ENCODE measurements at places on chromosomes 7 and 10.

DNA sequence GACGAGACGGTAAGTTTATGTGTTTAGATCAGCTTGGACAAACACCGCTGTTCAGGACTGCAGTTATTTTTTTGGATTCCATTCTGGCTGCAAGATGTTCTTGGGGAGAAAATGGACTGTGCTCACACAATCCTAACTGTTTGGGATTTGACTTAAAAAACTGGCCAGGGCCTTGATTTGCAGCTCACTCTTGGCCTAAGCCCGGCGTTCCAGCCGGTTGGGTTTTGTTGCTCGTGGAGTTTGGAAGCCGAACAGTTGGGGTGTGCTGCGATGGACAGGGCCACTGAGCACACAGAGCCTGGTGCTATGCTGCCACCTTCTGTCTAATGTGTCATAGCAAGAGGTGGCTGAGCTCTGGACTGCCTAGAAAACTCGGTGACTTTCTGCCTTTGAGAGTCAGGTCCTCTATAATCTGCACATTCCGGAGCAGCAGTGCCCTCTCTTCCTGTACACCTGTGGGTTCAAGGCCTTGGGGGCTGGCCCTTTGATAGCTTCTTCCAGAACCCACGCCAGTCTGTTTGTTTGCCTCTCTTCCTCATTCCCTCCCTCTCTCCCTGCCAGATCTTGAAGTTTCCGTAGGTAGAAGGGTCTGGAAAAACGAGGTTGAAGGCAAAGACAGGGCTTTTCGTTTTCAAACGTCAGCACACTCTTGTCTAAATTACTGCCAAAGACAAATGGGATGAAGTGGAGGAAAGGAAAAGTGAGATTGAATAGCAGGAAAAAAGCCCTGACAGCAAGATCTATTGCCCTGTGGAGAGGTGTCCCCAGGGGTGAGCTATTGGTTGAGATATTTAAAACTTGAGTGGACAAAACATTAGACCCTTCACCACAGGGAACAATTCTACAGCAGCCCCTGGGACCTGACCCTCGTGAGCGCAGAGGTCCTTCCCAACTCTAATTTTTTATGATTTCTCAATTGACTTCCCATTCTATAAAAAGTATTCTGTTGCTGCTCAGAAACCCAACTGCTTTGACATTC, 167.5 kb upstream of the HABP2 start:
- peak; percentile 85 for DNase-seq

DNA sequence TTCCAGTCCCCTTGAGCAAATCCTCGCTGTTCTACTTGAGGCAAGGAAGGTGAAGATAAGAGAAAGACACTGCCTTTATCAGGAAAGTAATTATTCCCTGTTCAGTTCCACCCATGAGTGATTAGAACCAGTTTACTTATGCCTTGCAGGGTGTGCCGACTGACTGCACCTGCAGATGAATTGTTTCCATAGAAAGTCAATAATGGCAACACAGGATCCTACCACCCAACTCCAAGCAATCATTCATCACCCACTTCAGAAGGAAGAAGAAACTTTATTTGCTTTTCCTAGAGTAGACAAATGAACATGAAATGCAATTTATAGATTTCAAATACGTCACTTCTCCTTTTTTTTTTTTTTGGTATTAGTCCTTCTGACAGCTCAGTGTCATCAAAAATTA, 383.9 kb downstream of the SORCS1 start:
- no peak for DNase-seq

- no peak for DNase-seq
These were observed 33.5 kb downstream of the CUL2 start for GRCh38 chr10:35056686-35057085.

DNA sequence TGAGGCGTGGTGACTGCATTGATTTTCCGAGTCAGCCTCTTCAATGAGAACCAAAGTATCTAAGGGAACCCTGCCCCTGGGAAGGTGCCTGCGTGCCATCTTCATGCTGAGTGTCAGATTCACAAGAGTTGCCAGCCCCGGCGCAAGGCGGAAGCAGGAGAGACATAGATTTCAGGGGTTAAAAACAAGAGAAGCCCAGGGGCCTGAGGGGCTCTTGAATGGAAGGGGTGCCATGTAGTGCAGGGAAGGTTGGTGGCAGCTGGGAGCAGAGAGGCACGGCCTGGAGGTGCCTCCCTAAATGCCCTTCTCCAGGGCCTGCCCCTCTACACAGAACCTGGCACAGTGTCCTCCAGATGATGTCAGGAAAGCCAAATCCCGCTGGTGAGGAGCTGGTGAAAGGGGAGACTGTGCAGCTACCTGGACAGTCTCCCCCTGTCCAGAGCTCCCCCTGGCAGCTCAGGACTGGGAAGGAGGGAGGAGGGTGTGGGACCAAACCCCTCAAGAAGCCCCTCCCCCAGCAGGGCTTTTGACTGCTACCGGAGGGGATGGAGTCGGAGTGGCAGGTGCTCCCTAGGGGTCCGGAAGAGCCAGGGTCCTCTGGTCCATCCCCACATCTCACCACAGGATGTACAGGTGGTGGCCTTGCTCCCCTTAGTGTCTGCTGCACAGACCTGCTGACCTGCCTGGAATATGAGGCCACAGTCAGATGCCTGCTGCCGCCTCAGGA, 137.9 kb downstream of the TCERG1L start:
- DNase-seq, result no peak

DNA sequence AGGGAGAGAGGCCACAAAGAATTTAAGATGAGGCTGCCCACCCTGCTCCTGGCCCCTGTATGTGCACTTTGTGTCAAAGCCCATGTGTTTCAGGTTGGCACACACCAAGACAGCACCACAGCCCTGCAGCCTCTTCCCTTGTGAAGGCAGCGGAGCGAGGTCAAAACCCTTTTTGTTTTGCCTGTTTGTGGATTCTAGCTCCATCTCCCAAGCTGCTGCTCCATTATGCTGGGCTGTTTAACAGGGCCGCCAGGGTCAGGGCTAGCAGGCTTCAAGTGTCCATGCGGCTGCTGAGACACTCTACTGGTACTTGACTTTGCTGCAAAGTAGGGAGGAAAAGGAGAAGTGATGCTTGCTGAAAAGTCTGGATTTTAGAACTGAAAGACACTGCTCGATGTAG, 142.3 kb upstream of the EFCAB10 start:
- DNase-seq, result no peak

DNA sequence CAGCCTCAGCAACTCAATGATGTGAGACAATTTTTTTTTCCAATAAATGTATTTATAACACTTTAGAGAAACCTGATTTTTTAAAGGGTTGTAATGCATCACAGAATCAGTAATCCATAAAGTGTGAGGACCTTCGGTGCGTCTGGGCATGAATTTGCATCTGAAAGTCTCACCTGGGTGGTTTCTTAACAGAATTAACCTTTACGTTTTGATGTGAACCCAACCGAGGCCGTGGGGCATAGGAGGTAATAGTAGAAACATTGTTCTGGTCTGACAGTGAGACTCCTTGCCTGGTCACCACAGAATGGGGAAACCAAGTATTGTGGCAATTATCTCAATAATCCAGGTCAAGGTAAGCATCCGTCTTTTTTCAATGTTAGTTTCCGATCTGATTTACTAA, 114.6 kb downstream of the PRKCQ start:
- no peak for DNase-seq

DNA sequence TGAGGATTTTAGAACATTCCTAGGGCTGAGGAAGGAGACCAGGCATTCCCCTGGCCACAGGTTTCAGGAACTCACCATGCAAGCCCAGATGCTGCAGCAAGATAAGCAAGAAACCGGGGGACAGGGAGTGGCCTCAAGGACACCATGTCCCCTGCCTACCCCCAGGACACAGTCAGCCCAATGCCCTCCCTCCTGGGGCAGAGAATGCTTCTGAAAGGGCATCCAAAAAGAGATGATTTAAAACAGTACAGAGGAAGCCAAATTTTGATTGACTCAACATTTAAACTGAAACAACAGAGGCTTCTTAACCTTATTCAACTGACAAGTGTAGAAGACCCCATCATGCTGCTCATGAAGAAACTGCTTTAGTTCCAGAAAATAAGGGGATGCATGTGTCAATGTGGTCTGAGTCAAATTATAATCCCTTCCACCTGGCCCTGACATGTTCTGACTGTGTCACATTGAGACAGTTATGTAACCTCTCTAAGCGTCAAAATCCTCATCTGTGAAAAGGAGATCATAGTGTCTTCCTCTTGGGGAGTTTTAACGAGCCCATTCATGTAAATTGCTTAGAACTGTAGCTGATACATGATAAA, 60.0 kb downstream of the ICA1 start:
- no peak for DNase-seq

- DNase-seq, result no peak
These were observed 3.2 kb downstream of the FRMD4A start for GRCh38 chr10:14327527-14327926.

GRCh38 chr7:148260599-148260998, 330.0 kb upstream of the C7orf33 start:
- no peak for DNase-seq

- no peak for DNase-seq
These were observed 153.1 kb downstream of the CDK14 start for GRCh38 chr7:90749262-90749661.

GRCh38 chr10:33643042-33643441, 308.6 kb upstream of the NRP1 start:
- no peak for DNase-seq

DNA sequence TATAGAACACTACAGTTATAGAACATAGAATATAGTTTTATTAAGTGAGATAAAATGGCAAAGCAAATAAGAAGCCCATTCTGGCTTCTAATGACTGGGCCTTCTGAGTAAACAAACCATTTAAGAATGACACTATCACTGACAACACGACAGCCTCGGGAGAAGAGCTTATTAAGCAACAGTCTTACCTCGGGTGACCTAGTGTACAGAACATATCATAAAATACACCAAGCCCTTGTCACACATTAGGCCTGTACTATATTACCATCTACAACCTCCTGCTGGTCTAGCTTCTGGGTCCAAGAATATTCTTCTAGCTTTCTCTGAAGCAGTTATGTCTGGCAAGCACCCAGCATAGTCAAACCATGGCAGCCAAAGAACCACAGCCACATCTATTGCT, 32.0 kb downstream of the CCDC186 start:
- no peak for DNase-seq

DNA sequence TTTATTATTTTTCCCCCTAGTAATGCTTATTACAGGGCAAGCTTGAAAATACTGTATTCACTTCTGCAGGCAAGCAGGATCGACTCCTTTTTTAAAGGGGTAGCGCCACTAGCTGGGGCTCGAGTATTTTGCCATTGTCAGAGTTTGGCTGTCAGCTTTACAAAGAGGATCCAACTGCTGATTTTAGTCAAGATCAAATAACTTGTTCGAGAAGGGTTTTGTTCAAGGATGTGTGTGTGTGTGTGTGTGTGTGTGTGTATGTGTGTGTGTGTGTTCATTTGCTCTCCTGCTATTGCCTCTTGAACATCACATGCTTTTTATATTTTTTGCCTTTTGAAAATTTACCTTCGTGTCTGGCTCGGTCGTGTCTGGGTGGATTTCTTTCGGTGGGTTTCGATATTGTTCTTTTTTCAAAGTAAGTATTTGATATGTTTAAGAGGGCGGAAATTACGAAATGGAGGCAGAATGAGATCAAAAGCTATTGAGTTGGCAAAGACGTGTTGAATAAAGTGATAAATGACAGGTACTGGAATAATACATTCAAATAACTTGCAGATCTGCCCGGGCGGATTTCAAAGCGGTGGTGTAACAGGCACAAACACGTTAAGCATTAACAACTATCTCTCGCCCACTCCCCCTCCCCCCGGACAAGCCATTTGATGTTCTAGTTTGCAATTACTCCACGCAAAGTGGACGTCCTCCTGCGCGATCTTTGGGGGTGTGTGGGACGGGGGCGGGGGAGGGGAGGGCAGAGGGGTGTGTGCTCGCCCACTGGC, 1.1 kb downstream of the ARID5B start:
- DNase-seq, result peak; percentile 42

GRCh38 chr10:77082601-77083252, 554.9 kb downstream of the KCNMA1 start:
- DNase-seq, result no peak

DNA sequence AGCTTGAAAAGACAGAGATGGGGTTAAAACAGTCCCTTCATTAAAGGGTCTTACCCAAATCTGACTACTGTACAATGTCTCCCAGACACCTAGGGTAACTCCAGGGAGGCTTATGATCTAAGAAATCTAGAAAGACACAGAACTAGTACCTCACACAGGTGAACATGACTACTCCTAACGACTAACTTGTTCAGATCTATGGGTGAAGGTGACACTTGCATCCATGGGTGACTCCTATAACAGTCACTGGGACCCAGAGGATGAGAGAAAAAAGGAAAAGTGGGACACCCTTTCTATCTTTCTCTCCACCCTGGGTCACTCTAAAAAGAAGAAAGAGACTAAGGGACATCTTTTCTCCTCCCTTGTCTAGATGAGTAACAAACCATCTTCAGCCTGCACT, 19.2 kb downstream of the AKR1C8 start:
- no peak for DNase-seq

DNA sequence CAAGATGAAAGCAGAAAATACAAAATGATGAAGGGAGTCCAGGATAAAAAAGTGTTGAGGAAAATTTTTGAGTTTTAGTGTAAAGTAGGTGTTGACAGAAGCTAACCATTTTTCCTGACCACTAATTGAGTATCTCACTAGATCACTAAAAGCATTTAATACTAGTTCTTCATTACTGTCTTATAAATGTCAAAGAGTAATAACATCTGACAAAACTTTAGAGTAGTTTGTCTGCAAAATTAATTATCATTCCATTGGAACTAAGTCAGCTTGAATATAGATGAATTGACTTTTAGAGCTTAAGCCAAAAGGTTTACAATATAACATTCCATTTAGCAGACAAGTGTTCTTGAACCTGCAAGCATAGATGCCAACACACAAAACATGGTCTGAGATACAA, 232.9 kb downstream of the FOXP2 start:
- DNase-seq, result no peak

DNA sequence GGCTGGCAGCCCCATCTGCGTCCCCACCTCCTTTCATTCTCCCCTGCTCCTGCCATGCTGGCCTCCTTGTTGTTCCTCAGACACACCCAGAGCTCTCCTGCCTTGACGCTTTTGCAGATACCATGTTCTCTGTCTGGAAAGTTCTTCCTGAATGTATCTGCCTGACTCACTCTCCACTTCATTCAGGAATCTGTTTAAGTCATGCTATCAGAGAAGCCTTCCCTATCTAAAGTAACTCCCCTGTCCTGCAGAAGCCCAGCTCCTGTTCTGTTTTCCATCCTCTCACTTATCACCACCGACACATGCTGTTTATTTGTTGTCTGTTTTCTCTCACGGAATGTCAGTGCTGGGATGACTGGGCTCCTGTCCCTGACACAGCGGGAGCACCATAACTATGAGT, 82.0 kb downstream of the AFAP1L2 start:
- peak; percentile 19 for DNase-seq

GRCh38 chr7:913736-914520, 37.6 kb downstream of the GET4 start:
- no peak for DNase-seq

All from left cardiac atrium (tissue), 4 donors.